ENCODE measurements at places on chromosomes 11 and 22.

DNA sequence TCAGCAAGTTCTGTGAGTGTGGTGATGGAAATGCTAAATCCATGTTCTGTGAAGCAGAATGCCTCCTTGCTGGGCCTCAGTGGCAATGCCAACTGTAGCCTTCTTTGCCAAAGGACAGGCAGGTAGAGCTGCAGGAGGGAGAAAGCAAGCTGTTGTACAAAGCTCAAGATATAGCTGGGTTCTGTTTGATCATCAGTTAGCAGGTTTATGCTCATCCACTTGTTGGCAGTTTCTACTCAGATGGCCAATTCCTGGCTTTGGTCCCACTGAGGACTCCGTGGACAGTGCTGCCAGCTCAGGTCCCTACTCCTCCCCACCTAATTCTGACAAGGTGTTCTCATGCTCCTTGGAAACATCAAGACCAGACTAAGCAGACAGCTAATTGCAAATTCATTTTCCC lies 65.1 kb downstream of the PRSS23 start:
- DNase-seq = peak; percentile 48

- peak; percentile 21 for DNase-seq
Observed at GRCh38 chr11:114059278-114059983, at the start of gene ZBTB16. Gene ZBTB16 (plus strand): TSS chr11:114059711. CDS start chr11:114063301, 3,590 bp downstream.

GRCh38 chr22:32079130-32080089 lies 36.3 kb downstream of the SLC5A1 start:
- DNase-seq = no peak

DNA sequence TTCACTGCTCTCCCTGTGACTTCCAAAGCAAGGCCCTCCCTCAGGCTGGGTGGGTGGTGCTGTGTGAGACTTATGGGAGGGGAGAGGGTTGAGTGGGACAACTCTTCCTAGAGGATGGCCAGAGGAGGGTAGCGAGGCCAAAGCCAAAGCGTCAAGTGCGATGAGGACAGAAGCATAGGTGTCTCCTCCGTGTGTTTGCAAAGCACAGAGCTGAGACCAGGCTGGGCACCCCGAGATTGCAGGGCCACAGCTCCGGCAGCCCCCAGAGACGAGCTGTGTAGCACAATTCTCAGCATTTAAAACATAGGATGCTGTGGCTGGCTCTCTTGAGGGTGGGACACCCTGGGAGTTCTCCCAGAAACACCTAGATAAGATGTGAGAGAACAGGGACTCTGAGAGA lies 1374.5 kb downstream of the BRD1 start:
- no peak for DNase-seq

GRCh38 chr11:126841999-126842398 lies 158.6 kb downstream of the KIRREL3 start:
- peak; percentile 71 for DNase-seq

GRCh38 chr11:123519055-123519796 lies 89.2 kb downstream of the GRAMD1B start:
- DNase-seq = peak; percentile 90

GRCh38 chr11:122375687-122376399 lies 259.8 kb upstream of the BLID start:
- DNase-seq = no peak

- no peak for DNase-seq
Observed at GRCh38 chr11:76361776-76362175, 19.2 kb downstream of the THAP12 start.

DNA sequence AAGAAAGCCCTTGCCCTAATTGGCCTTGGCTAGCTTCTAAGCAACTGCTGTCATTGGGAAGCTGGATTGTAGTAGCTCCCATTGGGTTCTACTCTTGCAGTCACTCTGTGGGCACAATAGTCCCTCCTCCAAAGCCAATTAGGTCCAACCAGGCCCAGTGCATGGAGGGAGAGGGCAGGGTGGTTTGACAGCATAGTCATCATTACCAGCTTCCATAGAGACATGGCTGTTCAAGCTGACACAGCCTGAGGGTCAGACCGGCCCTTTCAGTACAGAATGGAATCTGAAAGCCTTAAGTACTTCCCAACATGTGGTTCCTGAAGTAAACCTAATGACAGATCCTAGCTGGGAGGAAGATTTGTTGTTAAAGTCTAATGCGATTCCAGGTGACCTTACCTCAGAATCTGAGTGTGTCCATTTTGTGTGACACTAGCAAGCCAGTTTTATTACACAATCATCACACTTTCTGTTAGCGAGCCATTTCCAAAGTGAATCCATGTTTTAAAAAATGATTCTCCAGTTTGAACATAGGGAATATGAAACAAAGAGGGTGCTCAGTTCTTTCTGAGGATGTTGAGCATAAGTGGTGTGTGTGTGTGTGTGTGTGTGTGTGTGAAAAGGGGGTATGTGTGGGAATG lies 6.9 kb downstream of the PLET1 start:
- DNase-seq = no peak

DNA sequence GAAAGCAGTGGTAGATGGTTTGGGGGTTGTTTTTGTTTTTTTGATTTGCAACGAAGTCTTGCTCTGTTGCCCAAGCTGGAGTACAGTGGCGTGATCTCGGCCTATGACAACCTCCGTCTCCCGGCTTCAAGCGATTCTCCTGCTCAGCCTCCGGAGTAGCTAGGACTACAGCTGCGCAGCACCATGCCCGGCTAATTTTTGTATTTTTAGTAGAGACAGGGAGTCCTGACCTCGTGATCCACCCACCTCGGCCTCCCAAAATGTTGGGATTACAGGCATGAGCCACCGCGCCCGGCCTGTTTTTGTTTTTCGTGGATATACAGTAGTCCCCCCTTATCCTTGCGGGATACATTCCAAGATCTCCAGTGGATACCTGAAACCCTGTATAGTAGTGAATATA lies 6.6 kb downstream of the EP300 start:
- no peak for DNase-seq

GRCh38 chr11:32006799-32007388 lies 84.0 kb upstream of the RCN1 start:
- peak; percentile 49 for DNase-seq

DNA sequence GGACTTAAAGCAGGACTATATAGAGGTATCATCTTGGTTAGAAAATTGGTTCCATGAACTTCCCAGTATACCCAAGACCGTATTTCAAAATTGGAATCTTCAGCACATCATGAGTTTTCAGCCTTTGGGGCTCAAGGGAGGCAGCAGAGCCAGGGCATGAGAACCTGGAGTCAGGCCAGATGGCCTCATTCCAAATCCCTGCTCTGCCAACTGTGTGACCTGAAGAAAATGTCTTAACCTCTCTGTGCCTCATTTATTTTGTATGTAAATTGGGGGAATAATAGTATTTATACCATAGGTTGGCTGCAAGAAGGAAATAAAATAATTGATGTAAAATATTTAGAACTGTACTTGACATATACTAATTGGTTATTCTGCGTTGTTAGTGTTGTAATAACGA lies 987.6 kb downstream of the TBC1D22A start:
- DNase-seq = no peak

- DNase-seq = no peak
Observed at GRCh38 chr11:10122326-10123197, 171.5 kb downstream of the SBF2 start.

DNA sequence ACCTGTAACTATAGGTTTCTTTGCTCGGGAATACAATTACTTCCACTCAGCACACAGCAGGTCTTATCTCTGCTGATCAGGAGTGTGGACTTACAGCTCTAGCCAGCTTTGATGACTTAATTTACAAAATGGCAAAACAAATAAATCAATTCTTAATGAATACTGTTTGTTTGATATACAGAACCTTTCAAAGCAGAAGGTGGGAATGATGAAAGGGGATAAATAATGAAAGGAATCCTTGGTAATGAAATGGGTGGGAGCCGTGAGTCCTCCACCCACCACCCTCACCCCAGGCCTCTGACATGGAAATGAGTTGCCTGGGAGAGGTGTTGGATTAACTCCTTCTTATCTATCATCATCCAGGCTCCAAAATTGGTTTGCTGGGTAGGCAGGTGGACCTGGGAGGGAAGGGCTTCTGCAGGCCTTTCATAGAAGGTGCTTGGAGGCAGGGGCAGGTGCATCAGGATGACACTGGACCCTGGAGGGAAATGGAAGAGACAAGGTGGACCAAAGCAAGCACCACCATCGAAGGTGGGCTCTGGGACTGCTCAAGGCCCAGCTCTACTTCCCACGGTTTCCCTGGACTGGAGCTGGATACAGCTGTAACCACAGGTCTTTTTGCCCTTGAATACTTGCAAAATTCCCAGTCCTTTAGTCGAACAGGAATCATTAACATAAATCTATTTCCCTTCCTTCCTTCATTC lies 23.0 kb downstream of the POU2AF1 start:
- no peak for DNase-seq

- no peak for DNase-seq
Observed at GRCh38 chr11:107719073-107719472, 7.2 kb upstream of the SLN start.

GRCh38 chr11:44351898-44352498 lies 42.1 kb upstream of the ALX4 start:
- no peak for DNase-seq

GRCh38 chr22:42742940-42743339 lies 22.3 kb upstream of the A4GALT start:
- no peak for DNase-seq

DNA sequence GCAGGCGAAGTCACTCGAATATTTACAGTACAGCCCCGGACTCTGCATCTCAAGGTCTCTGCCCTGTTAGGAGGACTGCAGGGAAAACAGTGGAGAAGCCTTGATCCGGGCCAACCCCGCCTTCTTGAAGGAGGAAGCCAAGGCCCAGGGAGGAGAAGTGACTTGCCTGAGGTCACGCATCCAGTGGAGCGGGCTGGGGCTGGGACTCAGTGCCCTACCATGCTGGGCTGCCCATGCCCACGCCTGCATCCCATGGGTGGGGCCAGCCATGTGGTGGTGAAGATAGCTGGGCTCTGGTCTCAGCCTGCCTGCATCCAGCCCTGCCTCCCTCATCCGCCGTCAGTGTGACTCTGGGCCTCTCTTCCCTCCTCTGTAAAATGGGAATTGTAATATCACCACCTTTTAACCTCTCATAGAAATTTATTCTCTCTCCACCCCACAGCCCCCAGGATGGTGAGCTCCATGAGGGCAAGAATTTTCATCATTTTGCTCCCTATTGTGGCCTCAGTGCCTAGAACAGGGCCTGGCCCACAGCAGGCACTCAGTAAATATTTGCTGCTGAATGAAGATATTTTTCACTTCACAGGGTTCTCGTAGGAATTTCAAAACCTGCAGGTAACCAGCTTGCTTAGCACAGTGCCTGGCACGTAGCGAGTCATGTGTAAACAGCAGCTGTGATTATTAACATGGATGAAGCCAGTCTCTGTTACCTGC lies 57.3 kb downstream of the OTOG start:
- DNase-seq = no peak

DNA sequence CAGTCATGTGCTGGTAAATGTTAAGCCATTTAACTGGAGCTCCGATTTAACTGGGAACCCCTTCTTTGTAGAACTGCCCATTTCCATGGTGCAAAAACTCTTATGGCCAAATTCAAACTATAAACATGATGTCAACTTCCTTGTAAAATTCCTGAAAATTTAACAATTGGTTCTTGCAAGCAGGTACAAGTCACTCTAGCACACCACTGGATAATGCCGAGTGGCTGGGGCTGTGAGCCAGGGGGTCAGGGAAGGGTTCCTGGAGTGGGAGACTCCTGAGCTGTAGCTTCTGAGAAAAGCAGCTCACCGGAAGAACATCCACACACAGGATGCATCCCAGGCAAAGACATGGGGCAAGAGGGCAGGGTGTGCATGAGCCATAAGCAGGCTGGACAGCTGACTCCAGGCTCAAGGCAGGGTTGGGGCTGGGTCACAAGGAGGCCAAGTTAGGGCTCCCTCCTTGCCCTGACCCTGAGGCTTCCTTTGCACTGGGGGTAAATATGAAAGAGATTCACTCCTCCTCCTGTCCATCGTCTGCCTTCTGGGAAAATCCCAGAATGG lies 18.2 kb downstream of the P2RY2 start:
- DNase-seq = no peak

DNA sequence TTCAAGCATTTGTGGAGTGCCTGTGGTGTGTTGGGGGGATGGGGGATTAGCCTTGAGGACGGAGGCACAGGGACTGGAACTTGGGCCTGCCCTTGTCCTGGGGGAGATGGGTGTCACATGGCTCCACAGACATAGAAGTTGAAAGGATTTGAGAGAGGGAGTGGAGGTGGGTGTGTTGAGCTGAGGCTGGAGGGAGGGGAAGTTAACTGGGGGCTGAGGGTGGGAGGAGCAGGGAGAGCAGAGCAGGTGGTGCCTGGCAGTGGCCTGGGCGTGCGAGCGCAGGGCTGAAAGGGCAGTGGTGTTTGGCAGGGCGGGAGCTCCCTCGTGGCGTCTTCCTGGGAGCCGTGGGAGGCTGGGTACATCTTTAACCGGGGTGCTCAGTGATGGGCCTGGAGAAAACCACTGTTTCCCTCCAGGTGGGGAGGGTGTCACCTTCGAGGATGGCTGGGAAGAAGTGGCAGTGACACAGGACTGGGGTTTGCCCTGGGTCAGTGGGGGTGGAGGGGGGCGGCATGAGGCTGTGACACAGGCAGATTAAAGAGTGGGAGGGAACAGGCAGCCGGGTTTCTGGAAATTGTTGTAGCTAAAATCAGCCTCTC lies 45.5 kb downstream of the AP2A2 start:
- DNase-seq = no peak

DNA sequence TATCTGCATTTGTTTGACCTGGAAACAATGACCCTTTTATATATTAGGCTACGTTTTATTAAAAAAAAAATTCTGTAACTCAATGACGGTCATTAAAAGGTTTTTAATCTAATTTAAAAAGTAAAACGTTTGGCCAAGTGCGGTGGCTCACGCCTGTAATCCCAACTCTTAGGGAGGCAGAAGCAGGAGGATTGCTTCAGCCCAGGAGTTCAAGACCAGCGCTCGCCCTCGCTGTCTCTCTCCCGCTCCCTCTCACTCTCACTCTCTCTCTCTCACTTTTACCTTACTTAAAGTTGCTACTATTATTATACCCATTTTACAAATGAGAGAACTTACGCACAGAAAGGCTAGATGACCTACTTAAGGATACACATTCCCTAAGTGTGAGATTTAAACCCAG lies 814 bp upstream of the NARS2 start:
- no peak for DNase-seq

- no peak for DNase-seq
Observed at GRCh38 chr11:69536406-69536805, 54.9 kb downstream of the LINC01488 start.

DNA sequence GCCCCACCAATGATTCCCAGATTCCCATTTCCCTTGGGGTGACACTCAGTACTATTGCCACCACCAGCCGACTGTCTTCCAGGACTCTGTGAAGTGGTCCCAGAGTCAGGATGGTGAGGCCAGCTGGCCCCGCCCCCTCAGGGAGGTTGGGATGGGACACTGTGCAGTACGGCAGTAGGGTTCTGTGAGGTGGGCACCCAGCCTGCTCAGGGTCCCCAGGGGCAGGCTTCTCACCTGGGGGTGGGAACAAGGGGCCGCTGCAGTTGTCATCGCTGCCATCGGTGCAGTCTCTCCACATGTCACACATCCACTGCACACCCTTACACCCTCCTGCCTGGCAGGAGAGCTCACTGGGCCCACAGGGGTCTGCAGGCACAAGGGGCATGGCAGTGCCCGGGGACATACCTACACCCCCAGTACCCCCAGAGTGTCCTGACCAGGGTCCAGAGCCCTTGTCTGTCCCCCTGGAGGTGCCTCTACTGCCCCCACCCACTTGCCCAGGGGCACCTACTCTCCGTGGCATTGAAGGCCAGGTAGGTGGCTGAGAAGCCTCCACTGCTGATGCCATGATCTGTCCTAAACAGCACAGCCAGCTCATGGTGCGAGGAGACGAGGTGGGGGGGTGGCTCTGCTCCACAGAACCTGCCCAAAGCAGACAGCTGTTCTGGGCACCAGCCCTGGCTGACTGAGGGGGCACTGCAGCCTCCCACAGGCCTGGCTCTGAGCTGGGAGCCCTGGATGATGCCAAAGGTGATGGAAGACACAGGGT lies 1.9 kb upstream of the C1QTNF5 start:
- DNase-seq = no peak

- DNase-seq = no peak
Observed at GRCh38 chr11:103031834-103032233, 60.1 kb downstream of the DCUN1D5 start.

Measured in cerebellar nuclear complex (tissue), 1 donor.